ENCODE measurements at places on chromosomes 3 and 15.

GRCh38 chr3:173037840-173038483 lies 103.1 kb downstream of the SPATA16 start:
- no peak for DNase-seq

DNA sequence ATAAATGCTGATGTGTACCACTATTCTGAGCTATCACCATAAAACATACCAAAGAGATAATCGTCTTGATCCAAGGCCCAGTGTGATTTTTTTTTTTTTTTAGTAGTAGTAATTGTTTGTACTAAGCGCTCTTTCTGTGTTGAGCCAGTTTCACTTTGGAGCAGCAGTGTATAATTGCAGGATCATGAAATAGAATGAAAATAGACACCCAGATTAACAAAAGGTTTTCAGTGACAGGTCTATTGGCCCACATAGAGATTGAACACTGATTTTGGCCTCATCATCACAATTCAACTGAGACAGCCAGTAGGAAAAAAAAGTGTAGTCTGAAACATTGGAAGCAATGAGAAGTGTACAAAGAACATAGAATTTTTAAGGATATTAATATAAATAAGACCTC lies 749.8 kb downstream of the NAALADL2 start:
- no peak for DNase-seq

DNA sequence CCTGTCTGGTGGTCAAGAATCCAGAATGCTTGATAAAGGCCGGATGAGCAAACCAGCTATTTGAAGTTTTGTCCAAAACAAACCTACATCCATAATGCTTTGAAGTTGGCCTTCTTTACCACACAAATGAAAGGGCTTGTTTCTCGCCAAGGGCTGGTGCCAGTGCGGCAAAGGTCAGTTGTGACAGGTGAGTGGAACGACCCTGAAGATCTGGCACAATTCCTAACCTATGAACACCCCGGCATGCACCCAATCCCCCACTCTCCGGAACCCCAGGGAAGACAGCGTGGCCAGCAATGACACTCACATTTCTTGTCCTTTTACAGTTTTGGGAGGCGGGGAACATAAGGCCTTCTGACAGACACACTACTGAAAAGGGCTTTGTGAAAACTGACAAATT lies 90.6 kb downstream of the ATP10A start:
- DNase-seq: no peak

- DNase-seq: no peak
Observed at GRCh38 chr15:50590288-50590687, 43.8 kb upstream of the USP50 start.

DNA sequence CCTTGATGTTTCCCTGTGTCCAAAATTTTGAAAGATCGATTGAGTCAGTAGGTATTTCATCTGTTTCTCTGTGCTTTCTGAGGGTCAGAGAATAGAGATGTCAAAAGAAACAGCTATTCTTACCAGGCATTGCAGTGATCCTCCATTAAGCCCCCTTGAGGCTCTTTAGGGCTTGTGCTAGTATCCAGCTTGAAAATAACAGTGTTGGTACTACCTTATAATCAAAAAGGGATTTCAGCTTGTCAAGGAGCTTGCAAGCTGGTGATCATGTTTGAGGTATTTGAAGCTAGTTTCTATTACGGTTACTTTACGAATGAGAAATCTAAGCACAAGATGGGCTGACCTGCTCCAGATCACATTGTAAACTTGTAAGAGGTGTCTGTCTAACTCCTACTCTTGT lies 103.4 kb downstream of the EDEM1 start:
- DNase-seq: no peak

GRCh38 chr3:31013843-31014242 lies 119.4 kb upstream of the GADL1 start:
- DNase-seq: no peak

DNA sequence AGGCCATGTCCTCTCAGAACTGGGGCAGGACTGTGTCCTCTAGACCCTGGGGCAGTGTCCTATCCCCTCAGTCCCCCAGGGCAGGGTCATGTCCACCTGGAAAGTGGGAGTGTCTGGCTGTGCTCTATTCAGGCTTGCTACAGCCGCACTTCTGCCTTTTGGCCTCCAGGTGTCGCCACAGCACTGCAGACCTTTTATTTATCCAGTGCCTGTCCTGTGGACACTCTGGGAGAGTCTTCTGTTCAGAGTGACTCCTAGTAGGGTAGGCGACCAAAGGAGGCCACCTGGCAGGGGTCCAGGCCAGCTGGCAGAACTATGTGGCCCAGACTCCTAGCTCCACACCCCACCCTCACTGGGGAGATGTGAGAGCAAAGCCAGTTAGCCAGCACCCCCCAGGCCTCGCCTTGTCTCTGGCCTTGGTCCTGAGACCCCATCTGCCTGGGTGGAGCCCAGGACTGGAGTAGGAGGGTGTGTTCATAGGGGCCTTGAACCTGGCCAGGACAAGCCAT lies 3.9 kb downstream of the TMIE start:
- DNase-seq: peak; percentile 69

GRCh38 chr3:190378240-190378891 lies 9.6 kb upstream of the CLDN16 start:
- no peak for DNase-seq

- DNase-seq: no peak
Observed at GRCh38 chr3:27454914-27455313, 29.3 kb downstream of the SLC4A7 start.

GRCh38 chr15:71784719-71785118 lies 25.6 kb upstream of the NR2E3 start:
- no peak for DNase-seq

DNA sequence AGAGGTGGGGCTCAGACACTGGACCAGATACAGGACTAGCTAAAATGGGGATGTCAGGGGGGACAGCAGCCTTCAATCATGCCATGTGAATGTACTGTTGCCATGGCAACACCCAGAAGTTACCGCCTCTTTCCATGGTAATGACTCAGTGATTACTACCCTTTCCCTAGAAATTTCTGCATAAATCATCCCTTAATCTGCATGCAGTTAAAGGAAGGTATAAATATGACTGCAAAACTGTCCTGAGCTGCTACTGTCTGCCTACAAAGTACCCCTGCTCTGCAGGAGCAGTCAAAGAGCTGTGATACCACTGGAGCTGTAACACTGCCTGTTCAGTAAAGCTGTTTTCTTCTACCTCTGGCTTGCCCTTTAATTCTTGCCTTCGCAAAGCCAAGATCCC lies 168.2 kb downstream of the PEAK1 start:
- DNase-seq: peak; percentile 10

DNA sequence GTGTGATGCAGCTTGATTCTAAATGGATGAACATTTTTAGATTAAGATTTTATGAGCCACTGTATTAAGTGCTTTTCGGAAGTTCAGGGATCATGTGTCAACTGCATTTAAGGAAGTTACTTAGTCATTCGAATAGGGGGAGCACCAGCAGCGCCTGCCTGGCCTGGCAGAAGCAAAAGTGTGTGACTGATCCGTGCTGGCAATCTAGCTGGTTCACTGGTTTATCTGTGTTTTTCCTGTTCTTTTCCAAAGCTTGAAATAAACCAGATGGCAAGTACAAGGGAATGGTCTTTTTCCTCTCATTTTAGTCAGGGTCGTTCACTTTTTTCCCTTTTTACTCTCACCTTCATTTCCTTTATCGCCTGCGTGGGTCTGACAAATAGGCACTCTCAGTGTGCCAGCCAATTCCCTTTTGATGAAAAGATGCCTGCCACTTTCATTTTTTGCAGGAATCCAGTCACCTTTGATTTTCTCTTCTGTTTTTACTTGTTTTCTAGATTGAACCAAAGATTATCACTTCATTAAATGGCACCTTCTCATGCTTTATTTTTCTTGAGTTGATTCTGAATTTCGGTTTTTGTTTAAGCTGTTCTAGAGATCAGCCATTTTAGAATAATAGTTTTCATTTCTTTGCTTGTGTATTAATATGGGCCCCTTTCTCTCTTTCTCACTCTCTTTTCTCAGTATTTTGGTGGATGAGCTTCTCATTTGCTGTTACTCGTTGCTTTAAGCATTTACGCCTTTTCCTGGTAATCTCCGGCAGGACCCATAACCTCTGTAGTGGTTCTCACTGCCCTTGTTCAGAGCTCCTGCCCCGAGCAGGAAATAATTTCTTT lies 2.8 kb downstream of the ABHD2 start:
- DNase-seq: peak; percentile 63

- no peak for DNase-seq
Observed at GRCh38 chr15:48570822-48571221, 74.7 kb downstream of the FBN1 start.

GRCh38 chr15:41354371-41354770 lies 21.7 kb downstream of the NUSAP1 start:
- DNase-seq: no peak
